ENCODE measurements at places on chromosomes 5 and 9.

DNA sequence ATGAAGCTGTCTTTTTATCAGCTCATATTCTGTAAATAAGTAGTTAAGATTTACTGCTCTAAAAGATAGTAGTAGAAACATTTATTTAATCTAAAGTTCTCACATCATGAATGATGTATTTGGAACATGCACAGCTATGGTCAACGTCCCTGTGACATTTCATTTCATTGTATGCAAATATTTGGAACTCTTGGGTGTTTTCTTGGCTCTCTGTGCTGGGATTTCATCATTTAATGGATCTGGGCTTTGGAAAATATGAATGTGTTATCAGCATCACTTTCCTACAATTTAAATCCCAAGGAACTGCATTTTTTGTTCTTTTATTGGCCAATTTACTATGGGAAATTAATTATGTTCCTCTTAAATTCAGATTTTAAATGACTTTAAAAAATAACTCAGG, 462.9 kb downstream of the SEMA5A start:
- DNase-seq: no peak

GRCh38 chr9:16442622-16443021, 427.8 kb downstream of the BNC2 start:
- no peak for DNase-seq

GRCh38 chr5:96432216-96433065, 607 bp downstream of the PCSK1 start:
- no peak for DNase-seq

- DNase-seq: no peak
Measured at GRCh38 chr9:127138444-127138843, 16.0 kb upstream of the ANGPTL2 start.

DNA sequence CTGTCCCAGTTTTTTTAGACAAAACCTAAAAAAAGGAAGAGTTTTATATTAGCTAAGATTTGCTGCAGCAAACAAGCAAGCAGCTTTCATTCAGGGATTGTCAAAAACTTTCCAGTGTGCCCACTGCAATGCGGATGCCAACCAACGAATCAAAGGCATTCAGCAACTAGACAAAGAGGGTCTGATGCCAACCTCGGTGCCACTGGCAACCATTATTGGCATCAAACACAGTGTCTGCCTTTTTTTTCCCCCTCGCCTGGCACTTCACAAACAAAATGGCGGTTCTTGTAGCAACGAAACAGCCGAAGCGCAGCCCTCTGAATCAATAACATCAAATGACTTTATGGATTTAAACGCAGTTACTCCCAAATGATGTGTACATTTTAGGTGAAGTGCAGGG, 10.4 kb downstream of the NFIB start:
- no peak for DNase-seq

- no peak for DNase-seq
Measured at GRCh38 chr5:149149942-149150341, 8.6 kb downstream of the ABLIM3 start.

DNA sequence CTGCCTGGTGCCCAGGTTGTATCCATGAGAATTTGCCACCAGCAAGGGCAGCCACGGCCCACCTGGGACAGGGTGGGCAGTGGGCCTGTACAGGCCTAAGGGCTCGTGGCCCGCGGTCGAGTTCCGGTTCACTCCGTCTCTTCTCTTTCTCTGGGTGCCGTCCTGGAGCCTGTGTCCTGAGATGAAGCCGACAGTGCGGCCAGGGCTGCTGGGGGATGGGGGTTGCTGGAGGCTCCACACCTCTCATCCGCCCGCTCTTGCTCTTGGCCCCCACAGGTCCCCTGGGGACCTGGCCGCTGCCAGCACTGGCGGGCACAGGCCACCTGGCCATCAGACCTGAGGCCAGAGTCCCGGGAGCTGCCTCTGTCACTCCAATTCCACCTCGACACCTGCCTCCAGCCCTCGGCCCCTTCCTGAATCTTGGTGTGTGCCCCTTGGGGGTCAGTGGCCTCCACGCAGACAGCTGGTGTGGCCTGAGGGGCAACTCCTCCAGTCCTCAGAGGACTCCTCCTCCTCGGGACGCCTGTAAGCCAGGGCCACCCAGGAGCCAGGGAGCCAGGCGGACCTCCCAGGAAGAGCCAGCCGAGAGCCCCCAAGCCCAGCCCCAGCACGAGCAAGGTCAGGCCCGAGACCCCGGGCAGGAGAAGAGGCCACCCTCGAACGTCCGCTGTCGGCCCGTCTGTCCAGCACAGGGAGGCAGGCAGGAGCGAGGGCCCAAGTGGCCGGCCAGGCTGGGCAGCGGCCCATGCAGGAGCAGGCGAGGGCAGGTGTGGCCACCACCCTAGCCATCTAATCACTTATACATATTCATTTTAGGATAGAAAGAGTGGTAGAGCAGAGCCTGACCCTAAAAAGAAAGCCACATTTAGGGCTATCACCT, 5.2 kb downstream of the LRRC26 start:
- no peak for DNase-seq

GRCh38 chr5:86447362-86447761, 170.4 kb upstream of the COX7C start:
- DNase-seq: no peak

DNA sequence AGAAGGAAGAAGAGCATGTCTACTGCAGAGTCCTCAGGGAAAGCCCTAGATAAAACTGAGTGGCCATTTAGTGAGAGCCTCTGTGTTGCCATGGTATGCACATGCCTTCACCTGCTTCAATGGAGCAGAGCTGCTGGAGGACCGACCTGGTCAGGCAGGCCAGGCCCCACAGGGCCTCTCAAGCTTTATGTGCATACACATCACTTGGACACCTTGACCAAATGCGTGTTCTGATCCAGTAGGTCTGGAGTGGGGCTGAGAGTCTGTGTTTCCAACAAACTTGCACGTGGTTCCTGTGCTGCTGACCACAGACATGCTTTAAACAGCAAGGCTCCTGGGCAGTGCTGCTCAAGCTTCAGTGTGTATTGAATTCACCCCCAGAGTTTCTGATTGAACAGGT, 51.4 kb upstream of the SLC2A8 start:
- no peak for DNase-seq

DNA sequence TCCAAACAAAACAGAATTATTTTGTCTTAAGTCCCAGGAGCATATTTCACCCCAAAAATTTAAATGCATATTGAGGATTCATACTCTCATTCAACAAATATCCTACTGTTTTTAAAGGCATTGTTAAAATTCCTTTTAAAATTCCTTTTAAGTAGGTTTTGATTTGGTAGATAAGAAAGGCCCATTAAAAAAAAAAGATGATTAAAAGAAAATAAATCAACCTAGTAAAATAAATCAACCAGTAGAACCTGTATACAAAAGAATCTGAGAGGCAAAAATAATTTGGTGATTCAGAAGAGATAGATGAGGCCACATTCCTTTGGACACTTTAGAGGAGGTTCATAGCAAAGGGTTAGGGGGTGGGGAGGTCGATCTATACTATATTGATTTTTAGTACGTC, 585.3 kb upstream of the TLE4 start:
- DNase-seq: no peak

DNA sequence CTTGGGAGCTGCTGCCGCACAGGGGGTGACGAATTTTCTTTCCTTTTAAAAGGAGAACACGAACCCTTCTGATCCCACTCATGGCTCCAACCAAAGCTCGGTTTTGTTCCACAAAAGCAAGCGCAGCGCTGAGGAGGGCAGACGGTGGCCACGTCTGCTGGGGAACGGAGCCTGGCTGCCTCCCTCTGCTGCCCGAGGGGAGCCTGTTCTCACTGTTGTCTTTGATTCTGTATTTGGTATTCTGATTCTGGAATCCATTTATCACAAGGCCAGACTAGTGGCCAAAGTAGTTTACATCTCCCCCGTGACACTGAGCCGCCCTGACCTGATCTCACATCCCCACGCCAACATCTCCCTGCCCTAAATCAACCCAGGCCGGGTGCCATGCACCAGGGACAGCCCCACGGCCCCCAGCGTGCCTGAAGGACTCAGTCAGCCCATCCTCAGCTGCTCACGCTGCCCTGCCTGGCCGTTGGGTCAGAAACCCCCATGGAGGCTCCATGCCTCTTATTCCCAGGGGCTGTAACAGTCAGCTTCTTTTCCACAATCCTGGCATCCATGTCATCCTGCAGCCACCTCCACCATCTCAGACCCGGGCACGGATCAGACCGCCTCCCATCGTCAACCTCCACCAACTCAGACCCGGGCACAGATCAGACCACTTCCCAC, 6.7 kb upstream of the NSMF start:
- no peak for DNase-seq

- DNase-seq: no peak
Measured at GRCh38 chr5:144183254-144183889, 12.7 kb downstream of the KCTD16 start.

GRCh38 chr5:22852807-22853660, at the start of gene CDH12:
CDH12 (minus strand) TSS chr5:22853344.
- DNase-seq: no peak

DNA sequence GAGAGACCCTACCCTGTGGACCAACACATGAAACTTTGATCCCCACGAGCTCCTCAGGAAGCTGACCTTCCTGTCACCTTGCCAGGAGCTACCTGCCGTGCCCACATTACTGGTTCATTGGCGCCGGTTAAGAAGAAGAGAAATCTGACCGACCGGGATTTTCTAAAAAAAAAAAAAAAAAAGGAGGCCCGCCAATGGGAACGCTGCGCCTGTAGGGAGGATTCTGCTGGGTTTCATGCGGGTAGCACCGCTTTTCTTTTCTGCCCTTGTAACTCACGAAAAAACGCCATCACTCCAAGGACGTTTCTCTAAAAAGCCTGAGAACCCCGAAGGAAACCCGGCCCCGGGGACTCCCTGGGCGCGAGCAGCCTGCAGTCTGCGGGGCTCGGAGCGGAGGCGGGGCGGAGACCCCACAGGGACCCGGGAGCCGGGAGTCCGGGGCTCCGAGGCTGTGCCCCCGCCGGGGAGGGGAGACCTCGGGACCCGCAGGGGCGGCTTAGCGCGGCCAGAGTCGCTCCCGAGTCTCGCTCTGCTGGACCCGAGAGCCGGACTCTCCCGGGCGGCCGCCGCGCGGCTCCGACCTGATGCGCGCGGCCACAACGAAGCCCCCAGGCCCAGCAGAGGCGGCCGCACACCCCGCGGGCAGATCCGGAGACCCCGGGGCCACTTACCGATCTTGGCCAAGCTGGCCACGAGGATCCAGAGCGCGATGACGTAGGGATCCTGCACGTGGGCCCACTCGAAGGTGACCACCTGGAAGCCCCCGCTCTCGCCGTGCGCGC, 617 bp downstream of the SLC9A3 start:
- DNase-seq: no peak

DNA sequence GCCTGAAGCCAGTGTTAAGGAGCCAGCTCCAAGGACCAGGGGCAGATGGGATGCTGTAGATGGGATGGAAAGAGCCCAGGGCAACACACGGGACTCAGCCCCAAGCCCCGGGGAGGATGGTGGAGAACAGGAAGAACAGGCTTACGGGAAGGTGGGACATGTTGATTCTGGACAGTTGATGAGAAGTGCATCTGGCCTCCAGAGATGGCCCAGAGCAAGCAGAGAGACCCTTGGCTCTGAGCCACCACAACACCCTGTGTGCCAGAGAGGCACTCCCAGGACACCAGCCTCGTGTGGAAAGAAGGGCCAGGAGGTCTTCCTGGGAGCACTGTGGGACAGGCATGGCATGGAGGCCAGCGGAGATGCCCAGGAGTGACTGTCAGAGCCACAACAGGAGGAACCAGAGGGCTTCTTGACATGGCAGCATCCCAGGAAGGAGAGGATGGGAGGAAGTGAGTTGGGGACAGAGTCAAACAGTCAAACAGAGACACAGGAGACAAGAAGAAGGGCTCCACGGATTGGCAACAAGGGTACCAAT, 156.3 kb upstream of the MVB12B start:
- no peak for DNase-seq

GRCh38 chr9:3262826-3263529, 262.8 kb downstream of the RFX3 start:
- no peak for DNase-seq

DNA sequence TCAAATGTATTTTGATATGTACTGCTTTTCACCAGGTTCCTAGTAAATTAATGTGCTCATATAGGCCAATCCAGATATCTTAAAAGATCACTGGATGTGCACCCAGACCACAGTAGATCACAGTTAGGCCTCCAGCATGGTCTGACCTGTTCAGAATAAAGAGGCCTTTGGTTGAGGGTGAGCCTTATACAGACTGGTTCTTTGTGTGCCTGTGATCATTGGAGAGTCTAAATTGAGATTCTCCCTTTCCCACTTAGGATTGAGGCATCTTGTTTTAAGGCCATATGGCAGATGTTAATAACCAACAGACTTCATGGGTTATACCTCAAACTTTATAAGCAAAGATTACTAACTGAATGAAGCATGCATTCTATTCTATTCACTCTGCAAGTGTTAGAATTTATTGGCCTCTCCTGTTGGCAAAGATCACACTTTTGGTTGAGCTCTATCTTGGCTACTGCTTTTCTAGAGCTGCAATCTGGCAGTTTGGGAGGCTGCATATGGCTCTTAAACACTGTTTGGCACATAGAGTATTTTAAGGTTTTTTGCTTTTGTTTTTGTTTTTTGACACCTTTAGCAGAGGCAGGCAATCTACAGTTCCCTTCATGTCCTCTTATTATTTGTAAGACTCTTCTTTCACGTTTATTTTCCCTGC, 8.5 kb downstream of the CHSY3 start:
- DNase-seq: no peak

- no peak for DNase-seq
Measured at GRCh38 chr9:91174772-91175171, 186.9 kb downstream of the AUH start.

- DNase-seq: no peak
Measured at GRCh38 chr5:122480146-122480545, 168.1 kb downstream of the SNCAIP start.

DNA sequence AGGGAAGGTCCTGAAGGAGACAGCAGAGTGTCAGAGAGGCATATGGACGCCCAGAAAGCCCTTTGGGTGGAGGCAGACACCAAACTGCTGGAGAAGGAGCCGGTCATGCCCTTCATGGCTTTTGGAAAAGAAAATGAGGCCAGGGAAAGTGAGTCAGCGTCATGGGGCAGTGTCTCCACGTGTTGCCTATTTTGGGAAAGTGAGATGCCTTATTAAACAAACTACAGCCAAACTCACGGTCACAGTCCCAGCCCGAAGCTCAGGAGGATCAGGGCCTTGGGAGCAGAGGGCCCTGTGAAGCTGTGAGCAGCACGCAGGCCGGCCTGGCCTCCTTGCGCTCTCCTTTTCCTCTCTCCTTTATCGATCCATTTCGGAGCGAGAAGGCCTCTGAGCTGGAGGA, 25.0 kb downstream of the RGS3 start:
- DNase-seq: no peak

DNA sequence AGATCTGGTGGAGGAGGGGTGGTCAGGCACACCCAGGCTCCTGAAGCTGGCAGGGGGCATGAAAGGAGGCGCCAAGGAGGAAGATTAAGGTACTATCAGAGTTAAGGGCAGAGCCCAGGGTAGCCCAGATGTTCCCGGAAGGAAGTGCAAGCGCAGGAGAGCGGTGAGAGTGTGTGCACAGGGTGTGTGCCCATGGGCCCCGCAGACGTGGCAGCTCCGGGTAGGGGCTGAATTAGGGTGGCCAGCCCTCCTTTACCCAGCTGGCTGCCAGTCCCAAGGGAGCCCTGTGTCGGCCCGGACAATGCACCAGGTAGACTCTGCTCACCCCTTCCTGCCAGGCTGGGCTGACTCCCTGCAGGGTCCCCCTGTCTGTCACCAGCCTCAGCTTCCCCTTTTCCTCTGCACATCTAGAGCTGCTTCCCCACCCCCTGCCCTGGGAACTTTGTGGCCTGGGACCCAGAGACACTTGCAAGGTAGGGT, at the start of gene SMIM33:
SMIM33 (plus strand) TSS at position 184 of the 480 bp plus-strand sequence; CDS start at position 302, 118 bp downstream.
- no peak for DNase-seq

- no peak for DNase-seq
Measured at GRCh38 chr9:89715881-89716280, 111.1 kb downstream of the GADD45G start.

GRCh38 chr5:63097286-63097685, 518.7 kb downstream of the LRRC70 start:
- no peak for DNase-seq

All from stimulated activated CD8-positive, alpha-beta memory T cell treated with anti-CD3 and anti-CD28 coated beads, Interleukin-4, amount 100 ng/mL, for 1 hour (primary cell).